ENCODE measurements at places on chromosomes 1 and 21.

DNA sequence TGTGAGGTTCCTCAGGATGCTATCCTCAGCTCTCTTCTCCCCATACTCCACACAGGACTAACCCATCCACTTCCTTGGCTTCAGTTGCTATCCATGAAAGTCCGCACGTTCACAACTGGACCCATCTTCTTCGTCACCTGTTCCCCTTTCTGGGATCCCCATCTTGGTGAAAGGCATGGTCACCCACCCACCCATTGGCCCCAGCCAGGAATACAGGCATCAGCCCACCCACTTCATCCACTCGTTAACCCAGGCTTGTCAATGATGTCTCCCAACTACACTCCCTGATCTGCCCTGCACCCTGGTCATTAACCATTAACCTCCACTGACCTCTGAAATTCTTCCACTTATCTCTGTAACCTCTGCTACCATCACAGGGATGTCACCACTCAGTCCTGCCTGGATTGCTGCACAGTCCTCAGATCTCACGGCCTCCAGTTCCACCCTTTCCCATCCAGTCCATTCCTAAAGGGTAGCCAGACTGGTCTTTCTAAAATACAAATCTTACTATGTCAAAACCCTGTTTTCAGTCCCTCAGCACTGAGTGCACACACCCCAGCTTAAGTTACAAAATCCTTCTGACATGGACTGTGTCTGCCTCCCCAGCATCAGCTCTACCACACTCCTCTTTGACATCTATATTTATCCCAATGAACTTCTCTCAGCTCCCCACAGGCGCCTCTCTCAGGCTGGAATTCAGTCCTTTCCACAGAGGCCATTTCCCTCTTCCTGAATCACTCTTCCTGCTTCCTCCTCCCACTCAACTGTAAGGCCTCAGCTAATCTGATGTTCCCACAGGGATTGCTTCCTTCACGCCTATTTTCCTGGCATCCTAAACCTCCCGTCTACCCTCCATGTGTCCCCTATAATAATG is 10.4 kb downstream of the PGLYRP4 start:
- no peak for DNase-seq

- no peak for DNase-seq
Observed at GRCh38 chr1:189496768-189497167, 980.9 kb downstream of the BRINP3 start.

DNA sequence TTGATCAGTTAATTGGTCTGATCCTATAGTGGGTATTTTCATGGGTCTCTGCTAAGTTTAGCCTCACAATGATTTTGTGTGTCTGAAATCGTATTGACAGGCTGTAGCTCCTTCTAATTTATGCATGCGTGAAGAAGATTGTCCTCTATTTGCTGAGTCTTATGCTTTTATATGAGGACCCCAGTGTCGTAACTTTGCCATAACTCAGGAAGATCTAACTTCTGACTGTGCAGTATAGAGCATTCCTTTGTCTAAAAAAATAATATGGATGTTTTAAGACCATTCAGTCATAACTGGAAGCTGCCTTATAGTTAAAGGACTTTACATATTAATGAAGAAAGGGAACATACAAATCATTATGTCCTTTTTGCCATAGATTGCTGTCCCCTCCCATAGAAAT is 73.3 kb downstream of the CAMTA1 start:
- DNase-seq: no peak

DNA sequence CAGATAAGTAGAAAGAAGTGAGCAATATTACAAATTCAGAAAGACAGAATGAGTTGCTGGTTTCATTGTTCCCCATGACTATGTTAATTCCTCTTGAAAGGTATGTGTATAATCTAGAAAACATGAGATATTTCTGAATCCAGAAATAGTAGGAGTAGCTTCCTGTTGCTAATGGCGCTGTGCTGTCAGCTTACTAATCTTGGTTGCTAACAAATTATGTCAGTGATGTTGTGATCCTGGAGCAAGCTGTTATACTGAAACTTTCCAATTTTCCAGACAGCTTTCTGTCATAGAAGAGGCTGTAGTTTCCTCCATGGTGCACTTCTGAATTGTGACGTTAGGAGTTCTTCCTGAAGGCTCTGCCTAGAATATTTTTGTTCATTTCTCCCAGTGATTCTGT is 372.3 kb downstream of the USP25 start:
- no peak for DNase-seq

DNA sequence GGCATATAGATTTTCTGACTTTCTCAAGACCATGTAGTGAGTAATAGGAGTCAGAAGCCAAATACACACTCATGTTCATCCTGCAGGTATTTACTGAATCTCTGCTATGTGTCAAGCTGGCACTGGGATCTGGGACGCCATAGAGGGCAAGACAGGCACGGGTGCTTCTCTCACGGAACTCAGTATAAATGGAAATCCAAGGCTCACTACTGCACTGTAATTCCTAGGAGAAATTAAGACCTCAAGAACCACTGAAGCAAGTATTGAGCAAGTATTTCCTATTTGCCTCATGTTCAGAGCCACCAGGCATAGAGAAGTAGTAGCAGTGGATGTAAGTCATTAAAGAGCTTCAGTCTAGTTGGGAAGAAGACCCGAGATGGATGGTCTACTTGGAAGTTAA is 38.9 kb downstream of the EIF2D start:
- DNase-seq: no peak

GRCh38 chr1:41455479-41456332 is 28.8 kb downstream of the EDN2 start:
- DNase-seq: no peak

DNA sequence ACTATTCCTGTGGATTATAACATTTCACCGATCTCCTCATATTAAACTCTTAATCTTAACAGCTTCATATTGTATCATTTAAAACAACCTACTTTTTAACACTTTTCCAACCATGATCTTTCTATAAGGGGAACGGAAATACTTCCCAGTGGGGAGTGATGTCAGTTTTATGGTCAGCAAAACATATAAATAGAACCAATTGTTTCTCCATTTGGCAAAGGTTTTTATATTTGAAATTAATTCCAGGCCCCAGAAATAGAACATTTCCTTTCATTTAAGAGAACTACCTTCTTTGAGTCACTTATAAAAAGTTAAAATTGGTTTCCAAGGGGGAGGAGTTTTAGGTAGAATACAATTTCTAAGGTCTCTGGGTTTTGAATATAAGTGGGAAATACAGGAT is 189.6 kb downstream of the TGFBR3 start:
- DNase-seq: no peak

DNA sequence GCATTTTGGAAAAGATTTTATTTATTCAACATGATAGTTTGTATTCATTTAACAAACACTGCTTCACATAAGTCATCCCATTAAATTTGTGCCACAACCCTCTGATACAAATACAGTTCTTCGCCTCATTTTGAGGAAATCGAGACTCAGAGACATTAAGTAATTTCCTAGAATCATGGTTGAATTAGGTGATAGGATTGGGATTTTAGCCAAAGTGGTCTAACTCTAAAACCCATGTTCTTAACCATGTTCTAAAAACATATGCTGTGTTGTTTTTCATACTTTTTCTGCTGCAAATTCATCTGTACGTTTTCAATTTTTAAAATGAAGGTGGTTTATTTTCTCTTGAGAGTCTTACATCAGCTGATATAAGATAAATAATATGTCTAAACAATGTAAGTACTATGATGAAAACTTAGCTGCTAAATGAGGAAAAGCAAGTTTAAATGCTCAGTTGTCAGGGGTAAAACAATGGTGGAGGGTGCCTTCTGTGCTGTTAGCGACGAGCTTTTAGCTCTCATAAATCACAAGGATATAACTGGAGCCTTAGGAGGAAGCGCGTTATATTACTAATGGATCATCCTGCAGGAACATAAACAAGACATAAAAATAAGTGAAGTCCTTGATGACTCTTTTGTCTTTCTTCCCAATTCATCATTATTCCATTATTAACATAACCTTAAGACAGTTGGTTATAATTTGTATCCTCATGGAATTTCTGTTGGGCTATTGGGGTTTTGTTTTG is 97.7 kb downstream of the CACHD1 start:
- DNase-seq: no peak

- DNase-seq: no peak
Observed at GRCh38 chr21:18518054-18518481, 114.5 kb upstream of the TMPRSS15 start.

DNA sequence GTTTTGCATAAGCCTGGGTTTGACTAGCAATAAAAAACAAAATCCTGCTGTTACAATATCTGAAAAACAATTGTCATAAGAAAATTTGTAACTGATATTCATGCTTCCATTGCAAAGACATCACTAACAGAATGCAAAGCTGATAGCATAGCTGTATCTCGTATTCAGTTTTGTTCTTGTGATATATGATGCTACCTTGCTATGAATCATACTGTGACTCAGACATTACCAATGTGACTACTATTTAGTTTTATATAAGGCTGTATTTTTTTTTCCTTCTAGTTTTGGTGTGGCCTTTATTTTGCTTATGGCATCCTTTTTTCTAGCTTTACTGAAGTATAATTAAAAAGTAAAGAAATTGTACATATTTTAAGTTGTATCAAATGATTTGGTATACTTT is 1381.8 kb downstream of the MRPL39 start:
- no peak for DNase-seq

DNA sequence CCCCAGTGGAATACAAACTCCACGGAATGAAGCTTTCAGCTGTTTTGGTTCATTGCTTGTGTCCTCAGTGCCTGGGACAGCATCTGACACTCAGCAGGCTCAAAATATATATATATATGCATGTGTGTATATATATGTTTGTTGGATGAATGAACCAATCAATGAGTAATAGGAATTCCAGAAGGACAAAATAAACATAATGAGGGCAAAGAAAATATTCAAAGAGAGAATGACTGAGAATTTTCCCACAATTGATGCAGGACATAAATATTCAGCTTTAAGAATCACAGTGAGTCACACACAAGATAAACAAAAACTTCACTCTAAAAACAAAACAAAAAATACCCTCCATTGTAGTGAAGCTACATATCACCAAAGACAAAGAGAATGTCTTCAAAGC is 64.0 kb downstream of the CHD5 start:
- no peak for DNase-seq

DNA sequence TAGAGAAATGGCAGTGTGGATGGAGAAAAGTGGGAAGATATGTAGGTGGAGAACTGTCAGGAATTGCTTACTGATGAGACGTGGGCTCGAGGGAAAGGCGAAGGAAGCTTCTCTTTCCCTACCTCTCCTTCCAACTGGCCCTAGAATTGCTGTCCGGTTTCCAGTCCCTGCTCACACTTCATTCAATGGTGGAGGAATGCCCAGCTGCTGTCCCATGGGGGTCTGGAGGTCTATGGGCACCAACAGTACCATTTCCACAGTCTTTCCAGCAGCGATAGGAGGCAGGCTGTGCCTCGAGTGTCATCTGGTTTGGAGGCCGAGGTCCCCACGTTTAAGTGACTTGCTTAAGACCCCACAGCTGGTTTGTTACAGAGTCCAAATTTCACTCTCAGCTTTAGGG is 31.5 kb upstream of the CD1D start:
- DNase-seq: no peak

DNA sequence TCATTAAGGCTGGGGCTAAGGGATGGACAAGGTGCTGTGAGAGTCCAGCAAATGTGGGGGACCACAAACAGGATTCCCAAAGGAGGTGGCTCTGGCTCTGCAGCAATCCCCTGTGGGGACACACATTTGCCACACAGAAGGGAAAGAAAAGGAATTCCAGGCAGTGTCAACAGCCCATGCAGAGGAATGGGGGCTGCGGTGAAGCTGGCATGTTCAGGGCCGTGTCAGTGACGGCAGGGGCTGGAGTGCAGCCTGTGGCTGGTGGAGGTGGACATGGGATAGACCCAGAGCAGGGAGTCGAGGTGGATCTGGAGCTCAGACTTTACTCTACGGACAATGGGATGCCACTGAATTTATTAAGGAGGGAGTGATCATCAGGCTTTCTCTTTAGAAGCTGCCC is 183.2 kb downstream of the TRABD2B start:
- DNase-seq: no peak

DNA sequence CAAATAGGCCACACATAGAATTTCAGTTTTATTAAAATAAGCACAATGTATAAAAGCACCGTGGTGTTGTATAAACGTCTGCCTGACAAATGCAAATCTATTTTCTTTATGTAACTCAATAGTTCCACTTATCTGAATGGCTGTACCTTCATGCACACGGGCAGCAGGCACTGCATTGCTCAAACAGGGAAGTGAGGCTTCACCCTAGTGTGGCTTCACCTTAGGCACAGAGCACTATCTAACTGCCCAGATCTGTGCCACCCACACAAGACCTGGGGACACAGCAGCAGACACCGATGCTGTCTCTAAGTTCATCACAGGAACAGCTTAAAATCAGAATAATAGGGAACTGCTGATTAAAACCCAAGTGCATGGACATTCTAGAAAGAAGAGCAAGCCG is 6.0 kb upstream of the KNCN start:
- no peak for DNase-seq

DNA sequence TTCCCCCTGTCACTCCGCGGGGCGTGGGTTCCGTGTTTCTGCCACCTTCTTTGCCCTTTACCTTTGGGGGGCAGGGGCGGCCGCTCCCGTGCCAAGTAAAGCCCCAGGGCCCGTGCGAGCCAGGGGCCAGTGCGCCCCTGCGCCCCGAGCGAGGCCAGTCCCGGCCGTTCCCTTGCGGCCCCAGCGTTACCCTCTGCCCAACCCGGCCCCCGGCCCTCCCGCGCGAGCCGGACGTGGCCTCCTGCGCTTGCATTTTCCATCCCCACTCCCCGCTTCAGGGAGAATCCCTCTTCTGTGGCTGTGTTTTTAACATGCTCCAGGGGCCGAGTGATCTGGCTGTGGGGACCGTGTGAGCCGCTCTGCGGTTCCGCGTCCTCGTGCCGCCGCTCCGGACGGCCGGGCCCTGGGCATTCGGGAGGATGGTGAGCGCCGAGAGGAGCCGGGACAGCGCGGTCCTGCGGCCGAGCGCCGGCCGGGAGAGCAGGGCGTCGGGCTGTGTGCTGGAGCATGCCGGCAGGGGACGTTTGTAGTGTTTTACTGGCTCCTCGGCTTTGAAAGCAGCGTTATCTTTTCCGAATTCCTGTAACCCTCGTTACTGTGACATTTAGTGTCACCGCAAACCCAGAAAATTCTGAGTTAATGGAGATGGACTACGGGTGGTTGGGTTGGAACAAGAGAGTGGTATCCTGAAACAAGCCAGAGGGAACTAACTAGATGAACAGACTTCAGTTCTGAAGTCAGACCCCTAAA is 1.0 kb downstream of the GALNT2 start:
- DNase-seq: no peak

DNA sequence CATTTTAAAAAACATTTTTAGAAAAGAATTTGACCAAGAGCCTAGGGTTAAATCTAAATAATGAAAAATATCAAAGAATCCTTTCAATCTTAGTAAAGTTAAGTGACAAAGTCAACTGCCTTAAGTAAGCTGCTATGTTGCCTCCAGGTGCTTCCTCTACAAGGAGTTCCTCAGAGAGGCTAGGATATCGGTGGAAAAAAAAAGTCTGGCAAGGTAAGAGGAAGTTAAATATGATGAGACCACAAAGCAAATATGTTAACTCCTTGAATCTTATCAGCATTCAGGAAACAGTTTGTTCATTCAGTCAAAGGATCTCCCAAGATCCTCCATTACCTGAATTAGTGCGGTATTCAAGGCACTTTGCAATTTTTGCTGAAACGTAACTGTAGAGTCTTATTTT is 563.5 kb downstream of the PTPRC start:
- DNase-seq: no peak

- no peak for DNase-seq
Observed at GRCh38 chr1:113780374-113781146, 21.3 kb upstream of the PHTF1 start.
